ENCODE measurements at places on chromosomes 7 and 10. TPM values are rescaled to one million over a fixed set of nuclear protein-coding genes. Genes with fewer than 3 reads are reported as not detected.

The SLC39A12 gene
- total RNA-seq = not detected

The NACAD gene
- not detected for total RNA-seq

The KCND2 gene
- not detected for total RNA-seq

The SPDYE2B gene
- total RNA-seq = not detected

The GRID2IP gene
- total RNA-seq = 0.41 TPM

The IGF2BP3 gene
- 108 TPM for total RNA-seq

The FOXP2 gene
- total RNA-seq = not detected

The TMEM184A gene
- total RNA-seq = not detected

The CNNM1 gene
- not detected for total RNA-seq

The TFR2 gene
- 25.0 TPM for total RNA-seq

The SCRN1 gene
- 62.7 TPM for total RNA-seq

The ADAM12 gene
- not detected for total RNA-seq

The TMEM213 gene
- total RNA-seq = not detected

The SPDYE3 gene
- total RNA-seq = not detected

The C7orf57 gene
- total RNA-seq = 0.29 TPM

The CREB5 gene
- total RNA-seq = 13.3 TPM

The GNAT3 gene
- not detected for total RNA-seq

The KCNIP2 gene
- 4.3 TPM for total RNA-seq

The AKR1D1 gene
- not detected for total RNA-seq

The KIAA1549 gene
- total RNA-seq = 3.0 TPM

The NRF1 gene
- 31.9 TPM for total RNA-seq

The FLNC gene
- 0.06 TPM for total RNA-seq

Measured in OCI-LY7 (cell line).